ENCODE measurements at places on chromosomes 5 and 9.

- no peak for DNase-seq
Observed at GRCh38 chr9:1490341-1491232, 440.4 kb downstream of the DMRT2 start.

GRCh38 chr5:120479066-120479465, 15.0 kb downstream of the PRR16 start:
- no peak for DNase-seq

GRCh38 chr9:129351642-129352145, 173.6 kb upstream of the IER5L start:
- no peak for DNase-seq

GRCh38 chr9:112443200-112443599, 43.4 kb upstream of the KIAA1958 start:
- DNase-seq, result no peak

- DNase-seq, result no peak
Observed at GRCh38 chr5:98108497-98108896, 665.0 kb upstream of the RGMB start.

- no peak for DNase-seq
Observed at GRCh38 chr9:3080951-3081350, 237.1 kb upstream of the PUM3 start.

- no peak for DNase-seq
Observed at GRCh38 chr5:150729859-150730258, 29.0 kb downstream of the DCTN4 start.

GRCh38 chr9:38394416-38394815, 1.9 kb downstream of the ALDH1B1 start:
- no peak for DNase-seq

DNA sequence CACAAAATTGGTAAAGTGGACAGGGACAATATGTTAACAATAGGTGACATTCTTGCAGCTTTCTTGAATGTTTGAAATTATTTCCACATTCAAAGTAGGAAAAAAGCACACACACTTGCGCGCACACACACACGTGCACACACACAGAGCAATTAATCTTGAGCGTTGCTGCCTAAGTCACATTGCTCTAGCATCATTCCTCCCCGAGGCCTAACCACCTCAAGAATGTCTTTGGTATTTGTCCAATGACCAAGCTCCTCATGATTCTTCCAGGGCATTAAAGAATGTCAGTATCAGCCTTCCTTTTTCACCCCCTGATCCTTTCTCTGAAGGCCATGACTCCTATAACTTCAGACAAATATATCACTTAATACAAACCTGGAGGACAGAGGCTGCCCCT, 198.1 kb downstream of the NPR3 start:
- DNase-seq, result no peak
